ENCODE measurements at places on chromosomes 16 and 17. TPM values are rescaled to one million over a fixed set of nuclear protein-coding genes. Genes with fewer than 3 reads are reported as not detected.
A peak's percentile ranks its signal among the peaks of the same experiment; 100 is the strongest.

LLGL2 gene
- total RNA-seq, result 17.8 TPM

GRCh38 chr17:12365805-12366204 is 299.9 kb upstream of the MYOCD start:
- no peak for DNase-seq

GRCh38 chr17:20284570-20285295 is 182.6 kb downstream of the LGALS9B start:
- DNase-seq, result peak; percentile 53

DNA sequence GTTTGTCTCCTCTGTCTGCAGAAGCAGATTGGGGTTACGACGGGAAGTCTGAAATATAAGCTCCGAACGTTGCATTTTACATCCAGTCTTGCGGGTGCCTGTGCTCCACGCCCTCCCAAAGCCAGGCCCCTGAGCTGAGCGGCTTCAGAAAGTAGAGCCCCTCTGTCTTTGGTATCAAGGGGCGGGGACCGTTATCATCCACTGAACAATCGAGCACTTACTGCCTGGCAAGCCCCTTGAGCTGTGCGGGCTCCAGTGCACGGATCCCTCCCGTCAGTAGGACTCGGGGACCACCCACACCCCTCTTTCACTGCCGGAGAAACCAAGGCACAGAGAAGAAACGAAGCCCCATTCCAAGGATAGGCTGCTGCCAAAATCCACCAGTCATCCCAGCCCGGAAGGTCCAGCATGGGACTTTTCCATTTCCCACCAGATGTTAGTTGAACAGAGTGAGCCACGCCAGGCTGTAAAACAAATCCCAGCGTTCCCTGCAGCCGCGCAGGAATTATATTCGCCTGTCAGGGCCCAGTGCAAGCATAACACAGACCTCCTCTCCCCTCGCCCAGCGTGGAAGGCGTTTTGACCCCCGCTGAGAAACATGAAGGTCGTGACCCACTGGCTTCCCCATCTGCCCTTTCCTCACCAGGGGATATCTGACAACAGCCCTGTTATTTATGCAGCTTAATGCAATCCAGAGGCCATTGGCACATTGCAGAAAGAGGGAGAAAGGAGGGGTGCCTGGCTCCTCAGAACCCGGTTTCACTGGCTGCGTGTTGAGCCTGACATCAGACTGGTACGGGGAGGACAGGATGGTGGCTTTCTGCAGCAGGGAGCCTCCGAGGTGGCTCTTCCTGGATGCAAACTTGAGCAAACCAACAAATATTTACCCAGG is 212.2 kb upstream of the FOXF1 start:
- no peak for DNase-seq

Data from skin of body (tissue), 3 donors.